ENCODE measurements at places on chromosomes 1 and 21.
A peak's percentile ranks its signal among the peaks of the same experiment; 100 is the strongest.

GRCh38 chr1:55611123-55611522 lies 396.0 kb upstream of the USP24 start:
- DNase-seq = no peak

GRCh38 chr1:181989261-181989920 lies 72.1 kb downstream of the ZNF648 start:
- DNase-seq = no peak

DNA sequence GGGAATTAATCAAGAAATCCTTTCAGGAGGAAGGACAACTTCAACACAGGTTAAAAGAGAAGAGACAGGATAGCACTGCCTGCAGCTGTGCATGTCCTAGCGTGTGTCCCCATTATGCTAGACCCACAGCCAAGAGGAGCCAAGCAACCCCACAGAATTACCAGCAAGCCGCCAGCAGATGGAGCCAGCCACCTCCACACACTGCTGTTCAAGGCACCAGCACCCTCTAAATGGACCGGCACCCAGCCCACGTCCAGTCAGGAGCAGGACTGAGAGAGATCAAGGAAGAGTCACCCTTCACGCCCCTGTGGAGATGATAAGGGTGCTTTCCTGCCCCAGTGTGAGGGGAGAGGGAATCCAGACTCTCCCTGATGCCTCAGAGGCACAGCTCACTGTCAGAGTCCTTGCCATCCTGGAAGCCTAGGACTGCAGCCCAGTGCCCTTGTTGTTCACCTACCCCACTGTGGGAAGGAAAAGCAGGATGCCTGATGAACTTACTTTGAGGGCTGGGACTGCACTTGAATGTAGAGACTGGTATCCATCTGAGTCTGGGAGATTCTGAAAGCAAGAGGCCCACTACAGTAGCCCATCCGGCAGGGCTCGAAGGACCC lies 37.1 kb upstream of the CTTNBP2NL start:
- peak; percentile 21 for DNase-seq

DNA sequence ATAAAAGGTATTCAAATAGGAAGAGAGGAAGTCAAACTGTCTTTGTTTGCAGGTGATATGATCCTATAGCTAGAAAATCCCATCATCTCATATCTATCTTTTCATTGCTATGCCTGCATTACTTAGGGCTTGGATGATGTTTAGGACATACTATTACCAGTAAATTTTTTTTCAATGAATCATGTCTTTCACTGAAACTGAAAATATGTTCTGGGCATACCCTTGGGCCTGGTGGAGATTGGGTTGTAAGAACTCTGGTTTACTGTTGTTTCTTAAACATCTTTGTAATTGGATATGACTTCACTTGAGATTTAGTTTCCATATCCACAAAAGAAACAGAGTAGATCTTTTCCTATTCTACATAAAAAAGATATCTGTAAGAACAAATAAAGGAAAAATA lies 502.2 kb upstream of the PRMT6 start:
- DNase-seq = no peak

DNA sequence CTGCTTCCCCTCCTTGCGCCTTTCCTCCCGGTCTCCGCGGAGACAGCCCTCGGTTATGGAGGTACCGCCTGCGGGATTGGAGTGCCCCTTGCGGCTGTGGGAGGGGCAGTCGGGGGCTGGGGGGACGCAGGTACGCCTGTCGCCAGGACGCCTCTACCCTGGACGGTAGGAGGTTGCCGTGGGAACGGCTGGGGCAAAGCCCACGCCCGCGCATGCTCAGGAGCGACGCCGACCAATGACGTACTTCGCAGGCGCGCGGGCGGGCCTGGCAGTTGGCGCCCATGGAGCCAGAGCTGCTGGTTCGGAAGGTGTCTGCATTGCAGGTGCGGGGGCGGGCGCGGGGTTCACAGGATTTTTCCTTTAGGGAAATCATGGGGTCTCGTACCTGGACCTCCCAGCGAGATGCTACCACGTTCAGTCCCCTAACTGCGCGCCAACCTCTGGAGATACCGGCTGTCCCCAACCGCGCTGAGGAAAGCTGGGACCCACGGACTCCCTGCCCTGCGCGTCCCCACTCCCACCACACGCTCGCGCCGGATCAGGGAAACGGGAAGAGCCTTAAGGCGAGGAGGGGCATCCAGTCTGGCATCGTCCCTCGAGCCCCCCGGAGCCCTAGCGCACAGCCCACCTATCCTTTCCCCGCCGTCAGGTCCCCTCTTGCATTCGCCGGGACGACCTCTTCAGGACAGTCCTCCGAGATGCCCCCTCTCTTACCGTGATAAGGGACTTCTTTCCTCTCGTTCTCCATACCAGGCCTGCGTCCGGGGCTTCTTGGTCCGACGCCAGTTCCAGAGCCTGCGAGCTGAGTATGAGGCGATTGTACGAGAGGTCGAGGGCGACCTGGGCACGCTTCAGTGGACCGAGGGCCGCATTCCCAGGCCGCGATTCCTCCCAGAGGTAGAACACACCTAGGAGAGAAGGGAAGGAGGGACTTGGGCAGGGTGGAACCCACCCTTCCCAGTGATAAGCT lies at the start of gene IQCC:
IQCC (plus strand) TSS at position 271 of the 970 bp plus-strand sequence; CDS start at position 282, 11 bp downstream.
- peak; percentile 54 for DNase-seq

DNA sequence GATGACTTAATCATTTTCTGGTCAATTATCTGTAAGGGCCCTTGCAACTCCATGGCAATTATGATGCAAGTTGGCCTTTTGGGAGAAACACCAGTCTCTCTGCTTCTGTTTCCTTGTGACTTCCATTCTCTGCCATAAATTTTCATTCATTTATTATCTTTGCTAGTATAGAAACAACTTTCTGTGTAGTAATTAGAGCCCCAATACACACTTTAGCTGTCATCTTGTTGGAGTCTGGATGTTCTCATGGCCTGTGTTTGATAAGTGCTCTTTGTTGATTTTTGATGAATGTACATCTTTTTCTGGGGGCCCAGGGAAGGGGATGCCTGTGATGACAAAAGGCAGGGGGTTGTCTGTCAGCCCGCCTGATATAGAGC lies 22.4 kb downstream of the PROX1 start:
- no peak for DNase-seq

DNA sequence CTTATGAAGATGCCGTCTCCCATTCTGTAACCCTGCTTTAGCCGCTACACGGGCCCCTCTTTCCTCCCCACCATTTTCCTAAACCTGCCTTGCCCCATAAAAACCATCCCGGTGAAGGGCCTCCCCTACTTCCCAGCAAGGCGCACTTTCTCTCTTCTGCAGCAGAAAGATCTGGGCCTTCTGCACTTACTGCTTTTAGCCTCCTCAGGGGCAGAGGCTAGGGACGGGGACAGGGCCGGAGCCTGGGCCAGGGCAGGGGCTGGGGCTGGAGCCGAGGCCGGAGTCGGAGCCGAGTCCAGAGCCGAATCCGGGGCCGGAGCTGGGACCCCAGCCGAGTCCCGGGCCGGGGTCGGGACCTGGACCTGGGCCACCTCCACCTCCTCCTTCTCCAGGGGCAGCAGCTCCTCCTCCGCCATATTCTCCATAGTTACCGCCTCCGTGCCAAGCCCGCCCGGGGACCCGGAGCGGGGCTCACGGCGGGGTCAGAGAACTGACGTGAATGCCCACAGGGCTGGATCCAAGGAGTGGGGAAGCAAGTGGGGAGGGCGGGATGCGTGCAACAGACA lies 382 bp downstream of the TRMT1L start:
- DNase-seq = no peak

DNA sequence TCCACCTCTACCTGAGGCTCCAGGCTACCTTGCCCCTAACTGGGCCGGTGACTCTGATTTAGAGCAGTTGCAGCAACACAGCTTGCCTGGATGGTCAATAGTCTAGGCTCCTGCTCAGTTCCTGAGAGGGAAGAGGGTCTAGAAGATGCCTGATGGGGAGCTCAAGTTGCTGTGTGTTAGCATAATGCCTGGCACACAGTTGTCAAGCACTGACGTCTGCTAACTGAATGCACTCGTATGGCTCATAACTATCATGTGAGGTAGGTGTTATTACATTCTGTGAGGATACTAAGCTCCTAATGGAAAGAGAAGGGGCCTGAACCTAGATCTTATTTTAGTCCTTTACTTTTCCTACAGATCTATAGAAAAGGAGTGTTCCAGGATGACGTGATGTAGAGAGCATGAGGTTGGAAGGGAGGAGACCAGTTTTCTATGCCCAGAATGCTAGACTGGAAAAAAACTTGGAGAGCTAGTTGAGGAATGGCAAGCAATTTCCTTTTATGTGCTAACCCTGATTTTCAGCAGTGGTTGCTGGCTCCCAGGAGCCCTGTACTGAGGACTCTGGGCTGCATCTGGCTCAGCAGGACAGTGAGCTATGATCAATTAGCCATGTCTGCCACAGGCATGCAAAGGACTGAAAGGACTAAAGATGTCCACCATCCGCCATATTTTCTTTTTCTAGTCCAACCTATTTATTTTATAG lies 30.0 kb downstream of the FAM78B start:
- no peak for DNase-seq

GRCh38 chr21:24514081-24514733 lies 1093.1 kb downstream of the MRPL39 start:
- DNase-seq = peak; percentile 2

GRCh38 chr21:46550116-46550941 lies 54.6 kb downstream of the S100B start:
- no peak for DNase-seq

- no peak for DNase-seq
Observed at GRCh38 chr1:66648901-66649595, 103.2 kb upstream of the DYNLT5 start.

DNA sequence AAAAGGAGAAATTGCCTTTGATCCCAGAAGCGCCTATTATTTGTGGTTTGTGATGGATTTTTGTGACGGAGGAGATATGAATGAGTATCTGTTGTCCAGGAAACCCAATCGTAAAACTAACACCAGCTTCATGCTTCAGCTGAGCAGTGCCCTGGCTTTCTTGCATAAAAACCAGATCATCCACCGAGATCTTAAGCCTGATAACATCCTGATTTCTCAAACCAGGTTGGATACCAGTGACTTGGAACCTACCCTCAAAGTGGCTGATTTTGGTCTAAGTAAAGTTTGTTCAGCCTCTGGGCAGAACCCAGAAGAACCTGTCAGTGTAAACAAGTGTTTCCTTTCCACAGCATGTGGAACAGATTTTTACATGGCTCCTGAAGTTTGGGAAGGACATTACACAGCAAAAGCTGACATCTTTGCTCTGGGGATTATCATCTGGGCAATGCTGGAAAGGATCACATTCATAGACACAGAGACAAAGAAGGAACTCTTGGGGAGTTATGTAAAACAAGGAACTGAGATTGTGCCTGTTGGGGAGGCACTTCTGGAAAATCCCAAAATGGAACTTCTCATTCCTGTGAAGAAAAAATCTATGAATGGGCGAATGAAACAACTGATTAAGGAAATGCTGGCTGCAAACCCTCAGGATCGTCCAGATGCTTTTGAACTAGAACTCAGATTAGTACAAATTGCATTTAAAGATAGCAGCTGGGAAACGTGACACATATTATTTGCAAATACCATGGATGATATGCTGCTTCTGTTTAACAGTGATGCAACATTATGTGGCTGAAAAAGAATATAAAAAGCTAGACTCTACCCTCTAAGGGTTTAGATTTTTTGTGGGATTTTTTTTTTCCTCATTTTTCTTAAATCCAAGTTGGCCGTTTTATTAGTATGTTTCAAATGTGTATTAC lies 10.5 kb downstream of the PDIK1L start:
- DNase-seq = no peak

DNA sequence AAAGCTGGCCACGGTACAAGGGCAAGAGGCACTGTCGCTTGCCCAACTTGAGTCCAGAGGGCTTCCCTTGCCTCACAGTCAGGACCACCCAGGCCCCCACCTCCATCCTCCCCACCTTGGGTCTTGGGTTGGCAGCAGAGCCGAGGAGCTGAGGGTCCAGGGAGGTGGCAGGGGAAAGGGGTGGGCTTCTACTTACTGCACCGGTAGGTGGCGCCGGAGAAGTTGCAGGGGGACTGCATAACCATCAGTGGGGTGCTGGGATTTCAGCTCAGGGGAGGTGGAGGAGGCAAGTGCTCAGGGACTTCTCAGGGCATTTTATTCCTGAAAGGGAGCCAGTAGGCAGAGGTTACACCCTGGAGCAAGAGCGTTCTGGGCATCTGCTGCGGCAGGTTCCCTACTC lies 44.0 kb downstream of the TRIM62 start:
- DNase-seq = no peak

DNA sequence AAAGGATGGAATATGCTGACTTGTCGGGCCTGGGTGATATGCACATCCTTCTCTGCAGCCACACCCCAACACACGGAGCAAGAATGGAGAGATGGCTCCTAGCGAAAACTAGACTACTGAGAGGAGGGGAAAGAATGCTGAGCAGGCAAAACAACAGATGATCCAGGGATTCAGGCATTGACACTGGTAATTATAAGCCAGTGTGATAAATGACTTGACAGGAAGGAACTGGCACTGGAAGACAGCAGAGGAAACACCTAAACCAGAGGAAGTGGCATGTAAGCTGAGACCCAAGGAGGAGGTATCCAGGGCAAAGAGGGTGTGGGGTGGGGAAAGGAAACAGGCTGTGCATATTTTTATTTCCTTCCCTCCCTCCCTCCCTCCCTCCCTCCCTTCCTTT lies 31.7 kb upstream of the KHDRBS1 start:
- no peak for DNase-seq

- no peak for DNase-seq
Observed at GRCh38 chr1:64691626-64692025, 53.2 kb upstream of the RAVER2 start.
